ENCODE measurements at places on chromosomes 4 and X.

- DNase-seq, result no peak
These were observed 63.2 kb downstream of the UBE2K start for GRCh38 chr4:39761005-39761667.

GRCh38 chrX:41686788-41687187, 2.0 kb upstream of the GPR34 start:
- DNase-seq, result no peak

GRCh38 chr4:36399762-36400353, 118.4 kb downstream of the DTHD1 start:
- peak; percentile 48 for DNase-seq

GRCh38 chrX:78104447-78105176, 564 bp downstream of the PGK1 start:
- DNase-seq, result peak; percentile 31
